ENCODE measurements at places on chromosomes 5 and 9. TPM values are rescaled to one million over a fixed set of nuclear protein-coding genes. Genes with fewer than 3 reads are reported as not detected.

CDC20B gene
- total RNA-seq = not detected

HK3 gene
- total RNA-seq = 0.65 TPM

CBY3 gene
- not detected for total RNA-seq

QRFP gene
- total RNA-seq = not detected

FCN2 gene
- total RNA-seq = not detected

LRRC19 gene
- not detected for total RNA-seq

CDH9 gene
- not detected for total RNA-seq

NACC2 gene
- total RNA-seq = 35.7 TPM

SLC34A1 gene
- total RNA-seq = not detected

TNIP1 gene
- total RNA-seq = 61.4 TPM

ITK gene
- not detected for total RNA-seq

TMEM232 gene
- not detected for total RNA-seq

PLPPR1 gene
- total RNA-seq = not detected

RUFY1 gene
- total RNA-seq = 24.0 TPM

ARSI gene
- 0.32 TPM for total RNA-seq

INSYN2B gene
- total RNA-seq = 15.7 TPM

PCDHB12 gene
- 0.72 TPM for total RNA-seq

RFESD gene
- 0.16 TPM for total RNA-seq

MTAP gene
- 22.7 TPM for total RNA-seq

FOXD4L4 gene
- total RNA-seq = 0.97 TPM

FGF18 gene
- 0.49 TPM for total RNA-seq

ARSB gene
- total RNA-seq = 21.8 TPM

NINJ1 gene
- 19.5 TPM for total RNA-seq

ZFP62 gene
- 2.9 TPM for total RNA-seq

PCAT7 gene
- not detected for total RNA-seq

SIT1 gene
- not detected for total RNA-seq

RASEF gene
- total RNA-seq = not detected

C9orf50 gene
- not detected for total RNA-seq

SHISAL2B gene
- not detected for total RNA-seq

CACFD1 gene
- 4.2 TPM for total RNA-seq

PRELID1 gene
- total RNA-seq = 111 TPM

PCDHA7 gene
- 0.72 TPM for total RNA-seq

ANKRD31 gene
- total RNA-seq = 0.54 TPM

CCDC152 gene
- 2.3 TPM for total RNA-seq

PARP8 gene
- 1.4 TPM for total RNA-seq

LCN6 gene
- total RNA-seq = not detected

SAXO1 gene
- not detected for total RNA-seq

PAEP gene
- not detected for total RNA-seq

AKNA gene
- 6.5 TPM for total RNA-seq

SNCB gene
- not detected for total RNA-seq

PCDHB5 gene
- total RNA-seq = 4.5 TPM

BARHL1 gene
- not detected for total RNA-seq

PDE6A gene
- not detected for total RNA-seq
